ENCODE measurements at places on chromosomes 16 and 17.

- no peak for DNase-seq
These were observed 120.6 kb downstream of the XYLT1 start for GRCh38 chr16:17350207-17350606.

DNA sequence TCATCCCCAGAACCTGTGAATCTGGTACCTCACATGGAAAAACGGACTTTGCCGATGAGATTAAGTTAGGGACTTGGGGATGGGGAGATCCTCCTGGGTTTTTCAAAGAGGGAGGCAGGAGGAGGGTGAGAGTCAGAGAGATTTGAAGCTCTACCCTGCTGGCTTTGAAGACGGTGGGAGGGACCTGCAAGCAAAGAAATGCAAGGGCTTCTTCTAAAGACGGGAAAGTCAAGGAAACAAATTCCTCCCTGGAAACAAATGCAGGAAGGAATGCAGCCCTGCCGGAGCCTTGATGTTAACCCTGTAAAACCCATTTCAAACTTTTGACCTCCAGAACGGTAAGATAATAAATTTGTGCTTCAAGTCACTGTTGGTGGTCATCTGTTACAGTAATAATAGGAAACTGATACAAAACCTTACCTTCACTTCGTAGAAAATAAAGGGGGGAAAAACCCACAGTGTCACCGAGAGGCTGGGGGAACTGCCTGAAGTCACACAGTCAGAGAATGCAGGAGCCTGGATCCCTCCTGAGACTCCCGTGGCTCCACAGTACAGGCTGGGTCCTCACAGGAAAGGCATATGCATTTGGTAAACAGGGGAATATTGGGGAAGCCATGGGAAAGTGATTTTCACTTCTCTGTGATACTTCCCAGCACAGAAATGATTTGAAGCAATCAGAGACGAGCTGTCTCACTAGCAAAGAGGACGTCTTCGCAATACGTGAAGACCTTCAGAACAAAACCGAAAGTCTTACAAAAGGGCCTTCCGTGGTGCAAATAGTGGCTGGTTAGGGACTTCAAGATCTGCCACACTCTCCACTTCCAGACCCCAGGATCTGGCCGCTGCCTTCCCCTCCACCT is 58.9 kb upstream of the CLEC3A start:
- no peak for DNase-seq

- no peak for DNase-seq
These were observed 163.7 kb upstream of the CHMP6 start for GRCh38 chr17:80827646-80828643.

- no peak for DNase-seq
These were observed 112.1 kb downstream of the UTP18 start for GRCh38 chr17:51372345-51373004.

DNA sequence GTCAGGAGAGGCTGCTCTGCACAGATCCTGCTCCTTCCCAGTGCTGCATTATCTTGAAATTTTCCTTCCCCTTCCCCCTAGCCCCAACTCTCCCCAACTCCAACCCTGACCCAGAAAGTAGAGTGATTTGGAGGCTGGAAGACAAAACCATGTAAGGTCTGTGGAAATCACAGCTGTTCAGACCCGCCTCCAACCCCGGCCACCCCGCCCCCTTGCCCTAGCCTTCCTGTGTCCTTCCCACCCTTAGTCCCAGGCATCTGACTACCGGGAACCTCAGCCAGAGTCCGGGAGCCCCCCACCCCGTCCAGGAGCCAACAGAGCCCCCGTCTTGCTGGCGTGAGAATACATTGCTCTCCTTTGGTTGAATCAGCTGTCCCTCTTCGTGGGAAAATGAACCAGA is at the start of gene AOC3:
TSS of gene AOC3 (plus strand) at position 246 of the 400 bp plus-strand sequence. CDS start at position 391, 145 bp downstream.
- no peak for DNase-seq

GRCh38 chr17:19830061-19830460 is 37.7 kb downstream of the ULK2 start:
- DNase-seq, result no peak

All from left renal cortex interstitium (tissue), 4 donors.